BJ (cell line): ENCODE measurements at places on chromosomes 11 and 22.

- no peak for DNase-seq
These were observed 97.4 kb upstream of the PRDM11 start for GRCh38 chr11:45048870-45049691.

GRCh38 chr22:25014896-25015755 lies 62.6 kb downstream of the KIAA1671 start:
- no peak for DNase-seq

DNA sequence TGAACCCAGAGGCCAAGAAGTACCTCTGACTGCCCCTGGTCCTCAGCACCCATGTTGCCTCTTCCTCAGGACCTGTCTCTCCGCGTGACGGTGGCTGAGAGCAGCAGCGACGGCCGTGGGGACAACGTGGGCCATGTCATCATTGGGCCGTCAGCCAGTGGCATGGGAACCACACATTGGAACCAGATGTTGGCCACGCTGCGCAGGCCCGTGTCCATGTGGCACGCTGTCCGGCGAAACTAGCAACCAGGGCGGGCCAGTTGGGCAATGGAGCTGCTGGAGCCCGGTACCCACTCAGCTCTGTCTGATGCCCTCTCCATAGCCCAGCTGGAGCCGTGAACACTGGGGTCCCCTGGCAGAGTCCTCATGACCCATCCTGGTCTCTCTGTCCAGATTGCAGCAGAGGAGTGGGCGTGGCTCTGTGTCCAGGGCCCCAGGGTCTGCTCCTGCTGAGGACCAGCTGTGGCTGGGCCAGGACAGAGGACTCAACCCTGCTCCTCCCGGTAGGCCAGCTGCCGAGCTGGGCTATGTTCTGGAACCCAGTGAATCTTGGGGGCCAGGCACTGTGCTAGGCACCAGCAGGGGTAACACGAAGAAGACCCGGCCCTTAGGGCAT lies 8.0 kb upstream of the RHOD start:
- DNase-seq = no peak

- DNase-seq = no peak
These were observed at the start of gene CASP12 for GRCh38 chr11:104897891-104898684. CASP12 (minus strand) TSS chr11:104898460.

DNA sequence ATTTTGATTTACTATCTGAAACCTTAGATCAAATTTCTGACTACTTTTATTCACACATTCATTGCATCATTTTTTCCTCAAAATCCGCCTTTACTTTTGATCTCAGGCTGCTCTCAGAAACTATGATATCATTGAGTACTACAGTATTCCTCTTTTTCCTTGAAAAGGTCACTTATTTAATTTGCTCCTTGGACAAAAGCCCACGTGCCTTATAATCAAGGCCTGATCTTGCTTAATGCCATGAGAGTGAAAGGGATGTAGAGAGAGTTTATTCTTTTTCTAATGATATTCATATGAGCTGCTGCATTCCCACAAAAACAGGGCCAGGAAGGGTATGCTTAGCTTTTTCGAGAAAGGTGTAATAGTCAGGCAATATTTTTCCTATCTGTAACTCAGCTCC lies 327.0 kb downstream of the ETS1 start:
- no peak for DNase-seq

GRCh38 chr11:112082729-112083128 lies 3.8 kb downstream of the TIMM8B start:
- peak; percentile 28 for DNase-seq

- DNase-seq = no peak
These were observed 75.4 kb downstream of the PHF21A start for GRCh38 chr11:46045811-46046210.

DNA sequence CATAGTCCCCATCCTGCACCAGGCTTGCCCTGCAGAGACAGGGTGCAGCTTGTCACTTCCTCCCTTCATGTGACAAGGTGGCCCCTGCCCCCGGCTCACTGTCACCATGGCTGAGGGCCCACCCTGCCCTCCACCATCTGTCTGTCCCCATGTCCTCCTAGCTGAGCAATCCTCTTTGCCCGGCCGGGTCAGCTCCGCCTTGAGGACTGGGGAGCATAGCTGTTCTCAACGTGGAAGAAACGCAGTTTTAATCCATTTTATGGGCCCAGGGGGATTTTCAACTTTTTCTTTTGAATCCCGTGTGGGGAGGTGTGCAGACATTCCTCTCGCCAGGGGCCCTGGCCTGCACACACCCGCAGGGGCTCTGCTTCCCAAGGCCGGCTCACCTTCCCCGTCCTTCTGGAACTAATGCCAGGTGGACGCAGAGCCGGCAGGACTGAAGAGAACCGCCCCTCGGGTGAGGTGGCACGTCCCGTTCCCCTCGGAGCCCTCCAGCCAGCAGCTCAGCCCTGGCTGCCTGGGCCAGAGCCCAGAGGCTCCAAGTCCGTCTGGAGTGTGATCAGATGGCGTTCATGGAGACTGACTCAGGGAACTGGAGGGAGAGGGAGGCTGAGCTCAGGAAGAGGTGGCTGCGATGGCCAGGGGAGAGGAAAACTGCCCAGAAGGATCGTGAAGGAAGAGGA lies 1108.7 kb downstream of the BRD1 start:
- DNase-seq = no peak

DNA sequence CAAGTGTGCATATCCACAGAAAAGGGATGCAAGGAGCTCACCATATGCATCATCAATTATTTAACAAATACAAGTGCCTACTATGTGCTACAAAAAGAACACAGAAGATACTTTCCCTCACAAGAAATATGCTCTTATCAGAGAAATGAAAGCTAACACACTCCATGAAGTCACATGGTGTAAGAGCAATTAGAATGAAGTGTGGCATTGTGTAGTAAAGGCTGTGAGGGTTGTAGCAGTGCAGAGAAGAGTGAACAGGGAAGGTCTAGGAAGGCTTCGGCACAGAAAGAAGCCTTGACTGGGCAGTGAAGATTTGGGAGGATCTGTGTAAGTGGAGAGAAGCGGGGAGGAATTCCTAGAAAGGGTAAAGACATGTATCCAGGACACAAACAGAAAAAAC lies 22.5 kb downstream of the PPP2R1B start:
- DNase-seq = no peak

GRCh38 chr11:8442301-8442700 lies 151.7 kb downstream of the STK33 start:
- DNase-seq = no peak

DNA sequence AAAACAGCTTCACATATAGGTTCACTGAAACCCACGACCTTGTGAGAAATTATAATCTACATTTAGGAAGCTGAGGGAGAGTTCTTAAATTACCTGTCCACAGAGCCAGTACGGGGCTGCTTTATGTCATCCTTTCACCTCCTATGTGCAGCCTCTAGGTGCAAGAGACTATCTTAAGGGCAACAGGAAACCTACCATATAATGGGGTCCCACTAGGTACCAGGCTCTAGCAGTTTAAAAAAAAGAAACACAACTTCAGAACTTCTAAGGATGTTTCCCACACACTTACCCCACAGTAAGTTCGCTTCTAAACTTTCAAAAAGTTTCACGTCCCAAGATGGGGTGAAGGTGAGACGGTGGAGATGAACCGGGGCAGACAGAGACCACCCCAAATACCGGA lies 573 bp downstream of the STK33 start:
- no peak for DNase-seq

- no peak for DNase-seq
These were observed 65.1 kb downstream of the PARVG start for GRCh38 chr22:44245867-44246266.

- DNase-seq = no peak
These were observed 14.2 kb upstream of the FAM83F start for GRCh38 chr22:39980596-39980995.

GRCh38 chr11:106379712-106380111 lies 302.2 kb downstream of the AASDHPPT start:
- no peak for DNase-seq

DNA sequence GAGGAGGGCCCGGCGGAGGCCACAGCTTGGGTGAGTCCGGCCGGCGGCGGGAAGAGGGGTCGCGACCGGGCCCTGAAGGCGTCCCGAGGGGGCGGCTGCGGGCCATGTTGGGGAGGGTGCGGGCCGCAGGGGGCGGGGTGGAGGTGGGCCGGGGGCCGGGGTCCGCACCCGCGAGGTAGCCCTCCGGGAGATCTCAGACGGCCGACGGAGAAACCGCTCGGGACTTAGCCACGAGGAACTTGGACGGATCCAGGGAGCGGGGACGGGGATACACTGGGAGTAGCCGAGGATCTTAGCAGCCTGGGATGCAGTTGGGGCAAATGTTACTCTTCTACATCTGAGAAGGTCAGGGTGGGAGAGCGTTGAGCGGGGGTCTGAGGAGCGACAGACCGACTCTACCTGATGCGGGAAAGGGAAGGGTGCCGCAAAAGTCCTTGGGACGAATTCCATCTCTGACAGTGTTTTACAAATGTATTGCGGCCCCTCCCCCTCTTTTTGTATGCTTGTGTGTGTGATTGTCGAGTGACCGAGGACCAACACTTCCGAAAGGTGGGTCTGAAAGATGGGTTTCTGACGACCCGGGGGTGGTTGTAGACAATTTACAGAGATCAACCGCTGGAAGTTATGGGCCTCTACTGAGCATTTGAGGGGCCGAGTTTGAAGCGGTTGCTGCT lies 658 bp downstream of the STIP1 start:
- no peak for DNase-seq

DNA sequence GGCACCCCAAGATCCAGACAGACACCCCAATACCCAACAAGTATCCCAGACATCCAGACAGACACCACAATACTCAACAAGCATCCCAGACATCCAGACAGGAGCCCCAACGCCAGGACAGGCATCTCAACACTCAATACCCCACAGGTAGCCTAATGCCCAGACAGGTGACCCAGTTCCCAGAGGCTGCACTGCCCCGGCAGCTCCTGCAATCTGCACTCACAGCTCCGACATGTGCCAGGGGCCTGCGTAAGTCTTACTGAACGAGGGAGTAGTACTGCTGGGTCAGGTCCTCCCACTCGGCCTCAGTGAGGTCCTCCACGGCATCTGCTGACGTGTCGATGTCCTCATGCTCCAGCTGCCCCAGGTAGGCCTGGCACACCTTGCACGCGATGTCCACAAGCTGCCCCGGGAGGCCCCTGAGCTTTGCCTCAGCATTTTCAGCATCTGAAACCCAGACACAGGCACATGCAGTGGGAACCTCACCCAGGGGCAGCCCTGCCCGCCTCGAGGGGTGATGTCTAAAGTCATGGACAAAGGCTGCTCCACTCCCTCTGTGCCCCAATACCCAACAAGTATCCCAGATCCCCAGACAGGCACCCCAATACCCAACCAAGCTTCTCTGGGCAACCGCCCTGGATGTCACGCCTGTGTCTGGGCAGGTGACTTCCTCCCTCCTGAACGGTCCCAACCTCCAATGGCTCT lies 16.6 kb downstream of the TTLL8 start:
- no peak for DNase-seq
